ENCODE measurements at places on chromosomes 4 and X.
A peak's percentile ranks its signal among the peaks of the same experiment; 100 is the strongest.

DNA sequence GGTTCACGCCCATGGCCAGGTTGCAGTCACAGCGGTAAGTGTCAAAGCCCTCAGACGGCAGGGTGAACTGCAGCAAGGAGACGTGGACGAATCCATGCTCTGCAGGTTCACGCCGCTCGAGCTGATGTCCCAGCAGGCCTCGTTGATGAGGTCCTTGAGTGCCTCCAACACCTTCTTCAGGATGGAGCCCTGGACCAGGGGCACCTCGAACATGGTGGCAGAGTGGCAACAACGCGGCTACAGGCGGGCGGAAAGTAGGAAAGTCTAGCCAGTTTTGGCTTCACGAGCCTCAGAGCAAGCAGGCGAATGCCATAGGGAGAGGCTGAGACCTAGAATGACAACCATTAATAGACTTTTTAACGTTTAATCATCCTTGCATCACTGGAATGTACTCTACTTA, 485.9 kb downstream of the ZNF674 start:
- DNase-seq: no peak

DNA sequence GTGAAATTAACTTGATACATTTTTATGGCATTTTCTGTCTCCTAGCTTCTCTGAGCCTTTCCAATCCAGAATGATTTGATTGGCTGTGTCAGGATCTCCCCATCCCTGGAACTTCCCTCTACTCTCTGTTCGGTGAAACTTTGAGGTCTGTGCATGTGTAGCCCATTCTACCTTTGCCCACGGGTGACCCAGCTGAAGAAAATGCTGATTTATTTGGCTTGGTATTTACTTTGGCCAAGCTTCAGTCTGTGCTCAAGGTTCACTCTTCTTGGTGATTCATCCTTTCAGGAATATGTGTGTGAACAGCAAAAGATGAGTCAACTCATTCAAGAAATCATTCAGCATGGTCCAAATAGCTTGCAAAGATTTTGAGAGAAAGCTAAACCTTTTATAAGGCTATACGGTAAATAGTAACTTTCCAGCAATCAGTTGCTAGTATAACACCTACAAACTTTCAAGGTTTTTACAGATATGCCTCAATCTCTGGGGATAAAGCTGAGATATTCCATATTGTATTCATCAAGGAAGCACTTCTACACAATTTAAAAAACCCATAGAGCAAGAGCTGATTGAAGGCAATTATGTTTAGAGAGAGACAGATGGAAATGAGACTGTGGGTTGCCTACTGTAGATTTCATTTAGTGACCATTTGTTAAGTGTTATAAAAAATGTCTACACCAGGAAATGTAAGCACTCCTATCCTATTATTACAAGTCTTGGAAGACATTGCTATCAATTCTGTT, 233.9 kb upstream of the CXXC4 start:
- DNase-seq: no peak

- no peak for DNase-seq
Observed at GRCh38 chr4:80918004-80918403, 112.5 kb upstream of the BMP3 start.

DNA sequence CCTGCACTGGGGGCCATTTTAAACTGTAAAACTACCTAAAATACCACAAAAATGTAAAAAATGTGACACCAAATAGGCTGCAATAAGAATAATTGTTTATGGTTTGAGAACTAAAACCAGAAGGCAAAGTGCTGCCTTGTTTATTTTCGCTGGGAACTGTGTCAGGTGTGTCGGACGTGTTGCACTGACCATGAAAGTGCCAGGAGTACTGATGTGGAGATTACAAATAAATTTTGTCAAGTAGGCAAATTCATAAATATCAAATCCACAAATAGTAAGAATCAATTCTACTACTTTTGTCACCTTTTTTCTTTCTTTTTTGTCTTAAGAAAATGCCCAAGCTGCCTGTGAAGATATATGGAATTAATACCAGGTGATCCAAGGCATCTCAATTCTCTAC, 37.7 kb downstream of the PAPSS1 start:
- no peak for DNase-seq

- no peak for DNase-seq
Observed at GRCh38 chrX:154352466-154352865, 22.0 kb downstream of the FLNA start.

DNA sequence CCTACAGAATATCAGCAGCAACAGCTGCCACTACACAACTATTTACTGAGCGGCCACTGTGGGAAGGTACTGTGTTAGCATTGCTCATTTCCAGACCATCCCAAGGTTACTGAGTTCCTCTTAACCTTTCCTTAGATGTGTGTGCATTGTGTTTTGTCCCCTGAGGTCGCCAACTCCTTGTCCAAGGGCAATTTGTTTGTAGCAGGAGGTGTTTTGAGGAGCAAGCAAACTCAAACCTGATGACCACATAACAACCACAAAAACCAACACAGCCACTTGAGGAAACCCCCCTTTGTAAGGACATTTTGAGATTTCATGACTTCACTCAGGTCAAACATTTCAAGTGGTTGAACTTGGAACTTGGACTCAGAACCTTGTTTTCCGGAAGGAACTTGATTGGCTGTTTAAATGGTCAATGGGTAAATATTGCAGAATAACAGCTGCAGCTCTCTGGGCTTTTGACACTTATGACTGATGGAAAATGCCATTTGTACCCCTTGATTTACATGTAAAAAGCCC, 122.3 kb downstream of the MID1IP1 start:
- no peak for DNase-seq

- peak; percentile 96 for DNase-seq
Observed at GRCh38 chr4:77156533-77156911, 485 bp upstream of the CCNG2 start.

DNA sequence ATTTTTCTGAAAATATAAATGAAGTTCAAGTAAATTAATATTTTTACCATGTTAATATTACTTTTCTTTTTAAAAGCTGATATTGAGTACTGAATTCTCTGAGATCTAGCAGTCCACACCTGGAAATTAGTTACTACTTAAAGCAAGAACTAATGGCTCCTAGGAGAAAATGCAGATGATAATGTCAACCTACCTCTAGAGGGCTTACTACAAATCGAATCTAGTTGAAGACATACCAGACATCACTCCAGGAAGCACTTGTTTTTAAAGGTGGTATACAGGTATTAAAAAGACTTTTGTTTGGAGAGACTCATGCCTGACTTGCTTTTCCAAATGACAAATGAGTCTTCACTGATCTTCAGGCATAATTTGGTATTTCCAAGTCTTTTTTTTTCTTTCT, 516.4 kb upstream of the BOD1L1 start:
- DNase-seq: no peak

- DNase-seq: no peak
Observed at GRCh38 chrX:153407736-153408135, 3.5 kb upstream of the ZFP92 start.

DNA sequence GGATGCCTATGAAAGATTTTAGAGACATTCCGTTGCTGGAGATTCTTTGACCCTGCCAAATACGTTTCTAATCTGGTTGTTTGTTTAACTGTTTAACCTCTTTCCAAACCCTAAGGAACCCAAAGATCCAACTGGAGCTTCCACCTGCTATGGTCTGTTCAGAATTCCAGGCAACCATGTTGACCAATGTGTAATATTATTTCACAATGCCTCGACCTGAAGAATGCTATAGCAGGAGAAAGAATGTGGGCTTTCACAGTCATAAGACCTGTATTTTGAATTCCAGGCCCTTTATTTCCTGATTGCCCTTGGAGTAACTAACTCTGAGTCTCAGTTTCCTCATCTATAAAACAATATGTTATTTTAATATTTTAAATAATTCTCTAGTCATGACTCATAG, 90.8 kb downstream of the COL25A1 start:
- no peak for DNase-seq

Measured in NCI-H524 treated with DMSO at 0.1 percent for 48 hours (cell line).